ENCODE measurements at places on chromosomes 16 and 17.
A peak's percentile ranks its signal among the peaks of the same experiment; 100 is the strongest.

GRCh38 chr16:9821331-9821730, 360.9 kb downstream of the GRIN2A start:
- no peak for DNase-seq

DNA sequence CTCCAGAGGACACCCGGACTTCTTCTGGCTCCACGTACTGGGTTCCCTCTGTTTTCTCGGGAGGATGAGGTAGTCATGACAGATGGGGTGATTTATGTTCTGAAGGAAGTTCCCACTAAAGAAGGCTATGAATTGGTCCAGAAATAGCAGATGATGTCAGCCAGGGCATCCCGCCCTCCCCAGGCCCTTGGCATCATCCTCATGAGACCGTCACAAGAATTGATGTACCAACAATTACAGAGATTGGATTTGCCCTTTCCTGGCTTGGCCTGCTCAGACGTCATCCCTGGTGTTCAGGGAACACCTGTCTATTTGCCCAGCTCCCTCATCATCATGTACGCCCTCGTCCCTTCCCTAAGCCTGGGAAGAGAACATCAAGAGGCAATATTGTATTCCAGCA, 102.8 kb upstream of the CCL1 start:
- DNase-seq, result no peak

GRCh38 chr16:3030222-3031212, 6.2 kb downstream of the BICDL2 start:
- DNase-seq, result no peak

- no peak for DNase-seq
Observed at GRCh38 chr17:7018331-7018964, 4.4 kb upstream of the BCL6B start.

DNA sequence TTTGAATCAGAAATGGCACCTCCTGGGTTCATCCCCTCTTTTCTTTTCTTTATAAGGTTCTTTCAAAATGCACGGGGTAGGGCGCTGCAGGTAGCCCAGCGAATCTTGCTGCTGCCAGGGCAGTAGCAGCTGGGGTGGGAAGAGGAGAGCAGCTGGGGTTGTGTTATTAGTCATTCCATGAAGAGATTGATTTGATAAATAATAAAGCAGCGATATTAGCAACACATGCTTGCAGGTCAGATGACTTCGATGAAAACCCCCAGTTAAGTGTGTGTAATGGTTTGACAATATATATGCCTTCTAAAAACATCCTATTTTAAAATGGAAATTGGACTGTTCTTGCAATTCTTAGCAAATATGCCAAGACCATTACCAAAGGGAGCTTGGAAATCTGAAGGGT, 200.7 kb downstream of the CCDC182 start:
- DNase-seq, result no peak

DNA sequence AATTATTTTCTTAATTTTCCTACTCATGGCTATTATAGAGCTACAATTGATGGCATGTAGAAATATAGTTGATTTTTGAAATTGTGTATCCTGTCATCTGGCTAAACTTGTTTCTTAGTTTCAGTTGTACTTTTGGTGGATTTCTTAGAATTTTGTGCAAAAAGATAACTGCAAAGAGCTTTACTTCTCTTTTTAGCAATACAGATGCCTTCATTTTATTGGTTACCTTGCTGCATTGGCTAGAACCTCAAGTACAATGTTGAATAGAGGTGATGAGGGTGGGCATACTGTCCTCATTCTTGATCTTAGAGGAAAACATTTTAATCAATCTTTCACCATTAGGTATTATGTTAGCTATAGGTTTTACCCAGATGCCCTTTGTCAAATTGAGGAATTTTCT, 67.9 kb downstream of the METRNL start:
- DNase-seq, result no peak

DNA sequence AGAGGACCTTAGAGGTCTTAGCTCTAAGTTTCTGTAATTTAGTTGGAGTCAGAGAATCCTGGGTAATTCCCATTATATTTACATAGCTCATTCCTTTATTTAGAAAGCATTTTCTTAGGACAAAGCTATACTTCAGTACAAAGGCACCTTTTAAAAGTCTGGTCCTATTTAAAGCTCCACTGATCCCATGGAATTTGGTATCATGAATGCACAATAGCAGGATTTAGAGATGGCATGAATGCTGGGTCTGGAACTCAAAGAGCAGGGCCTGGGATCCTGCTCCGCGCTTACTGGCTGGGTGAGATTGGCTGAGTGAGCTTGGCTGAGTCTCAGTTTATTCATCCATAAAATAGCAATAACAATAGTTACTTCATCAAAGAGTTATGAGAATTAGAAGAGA, 4.8 kb downstream of the KRT23 start:
- no peak for DNase-seq

DNA sequence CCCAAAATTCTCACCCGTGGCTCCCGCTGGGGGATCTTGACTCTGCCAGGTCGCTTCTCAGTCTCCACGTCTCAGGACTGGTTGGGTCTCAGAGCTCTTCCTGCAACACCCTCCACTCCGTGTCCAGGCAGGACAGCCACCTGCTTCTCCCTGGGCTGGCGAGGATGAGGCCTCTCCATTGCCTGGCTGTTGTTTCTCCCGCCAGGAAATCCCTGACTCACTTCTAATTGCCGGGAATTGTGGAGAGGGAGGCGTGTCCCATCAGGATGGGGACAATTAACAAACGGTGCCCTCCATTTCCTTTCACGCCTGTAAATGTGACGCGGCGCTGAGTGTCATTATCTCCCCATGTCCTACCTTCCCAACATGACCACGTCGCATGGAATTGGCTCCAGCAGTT, 204.5 kb downstream of the RBFOX3 start:
- DNase-seq, result no peak

- DNase-seq, result no peak
Observed at GRCh38 chr17:3980381-3981014, 16.3 kb upstream of the ATP2A3 start.

GRCh38 chr16:19872935-19873334, 11.7 kb downstream of the GPRC5B start:
- DNase-seq, result no peak

DNA sequence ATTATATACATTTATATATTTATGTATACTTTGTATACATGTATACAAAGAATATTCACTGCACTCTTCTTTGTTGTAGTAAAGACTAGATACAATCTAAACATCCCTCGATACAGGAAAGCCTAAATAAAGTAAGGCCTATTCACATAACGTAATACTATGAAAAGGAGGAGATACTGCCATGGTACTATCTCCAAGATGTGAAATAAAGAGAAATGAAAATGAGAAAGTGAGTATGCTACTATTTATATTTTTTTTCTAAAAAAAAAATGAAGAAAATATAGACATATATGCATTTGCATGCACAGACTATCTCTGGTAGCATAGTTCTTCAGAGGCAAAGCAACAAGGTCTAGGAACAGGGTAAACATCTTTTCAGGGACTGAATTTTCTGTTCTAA, 19.4 kb downstream of the CFDP1 start:
- DNase-seq, result no peak

DNA sequence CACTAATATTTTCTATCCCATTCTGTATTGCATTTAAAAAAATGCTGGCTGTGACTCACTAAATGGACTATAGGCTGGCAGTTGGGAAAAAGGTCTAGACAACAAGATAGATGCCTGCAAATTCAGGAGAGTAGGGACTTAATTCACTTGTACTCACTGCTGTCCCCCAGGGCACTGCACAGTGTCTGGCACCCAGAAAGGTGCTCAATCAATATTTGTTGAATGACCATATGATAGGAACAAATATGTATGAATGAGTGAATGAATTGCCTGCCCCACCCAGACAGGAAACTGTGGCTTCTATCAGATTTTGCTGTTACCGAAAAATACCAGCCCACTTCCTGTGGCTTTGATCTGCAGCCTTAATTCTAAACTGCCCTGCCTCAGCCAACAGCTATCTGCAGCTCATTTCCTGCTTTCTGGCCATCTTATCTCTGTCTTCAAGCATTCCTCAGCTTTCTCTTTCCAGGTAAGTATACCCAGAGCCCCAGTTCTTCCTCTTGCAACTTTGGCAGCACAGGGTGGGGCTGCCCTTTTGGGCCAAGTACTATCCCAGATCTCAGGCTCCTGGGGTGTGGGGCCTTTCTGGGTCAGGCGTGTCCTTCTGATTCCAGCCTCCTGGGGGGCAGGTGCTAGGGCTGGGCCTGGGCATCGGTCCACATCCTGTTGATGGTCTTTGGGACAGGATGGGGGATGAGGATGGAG, 15.3 kb upstream of the TNS4 start:
- no peak for DNase-seq

GRCh38 chr17:9788601-9789000, 2.8 kb downstream of the DHRS7C start:
- no peak for DNase-seq

DNA sequence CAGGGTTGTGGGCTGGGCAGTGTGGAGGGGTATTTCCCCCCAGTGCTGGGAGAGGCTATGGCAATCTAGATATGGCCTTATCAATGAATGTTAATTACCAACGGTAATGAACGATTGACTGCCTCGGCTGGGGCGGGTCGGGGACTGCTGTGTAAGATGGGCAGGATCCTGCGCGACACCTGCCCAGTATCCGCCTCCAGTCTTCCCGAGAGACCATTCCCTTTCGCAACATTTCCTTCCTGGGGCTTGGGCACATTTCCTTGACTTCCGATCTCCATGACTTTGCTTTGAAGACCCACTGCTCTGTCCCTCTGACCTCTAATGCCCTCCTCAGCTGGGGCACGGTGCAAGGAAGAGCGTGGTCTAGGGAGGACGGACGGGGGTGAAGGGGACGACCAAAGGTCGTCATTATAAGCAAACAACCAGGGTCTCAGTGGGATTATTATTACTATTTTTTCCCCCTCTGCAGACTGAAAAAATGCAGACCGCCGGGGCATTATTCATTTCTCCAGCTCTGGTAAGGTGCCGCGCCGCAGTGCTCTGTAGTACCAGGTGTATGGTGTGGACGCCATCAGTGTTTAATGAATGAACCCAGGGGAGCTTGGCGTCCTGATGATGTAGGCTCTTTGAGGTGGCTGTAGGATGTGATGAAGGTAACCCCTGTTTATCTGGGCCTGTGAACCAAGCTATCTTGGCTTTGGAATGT, 506 bp downstream of the ATP5MC1 start:
- DNase-seq, result no peak

GRCh38 chr16:86245351-86245750, 265.0 kb upstream of the FOXF1 start:
- DNase-seq, result no peak

DNA sequence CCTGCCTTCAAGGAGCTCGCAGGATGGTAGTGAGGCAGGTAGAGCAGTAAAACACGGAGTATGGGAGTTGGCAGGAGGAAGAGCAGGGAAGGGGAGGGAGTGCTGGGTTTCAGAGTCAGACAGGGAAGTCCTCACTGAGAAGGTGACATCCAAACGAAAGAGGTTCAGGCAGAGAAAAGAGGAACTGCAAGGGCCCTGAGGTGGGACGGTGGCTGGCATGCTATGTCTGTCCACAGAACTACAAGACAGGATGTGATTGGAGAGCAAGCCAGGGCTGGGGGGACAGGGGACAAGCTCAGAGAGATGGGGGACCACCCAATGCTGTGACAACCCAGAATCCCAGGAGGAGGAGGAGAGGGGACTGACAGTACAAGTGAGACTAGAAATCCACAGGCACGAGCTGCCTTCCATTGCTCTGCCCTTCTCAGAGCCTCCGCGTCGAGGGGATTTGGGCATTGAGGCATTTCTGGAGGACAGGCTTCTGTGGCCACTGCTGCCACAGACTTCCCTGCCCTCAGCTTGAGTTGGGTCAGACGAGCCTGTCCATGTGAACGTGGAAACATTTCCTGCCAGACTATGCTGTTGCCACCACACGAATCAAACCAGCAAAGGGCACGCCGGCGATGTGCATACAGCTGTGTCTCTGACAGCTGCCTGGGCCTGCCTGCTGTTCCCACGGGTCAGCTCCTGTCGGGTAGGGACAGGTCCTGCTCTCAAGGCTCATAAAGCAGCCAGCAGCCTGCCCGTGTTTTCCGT, 100.1 kb downstream of the RAB11FIP4 start:
- no peak for DNase-seq

- DNase-seq, result peak; percentile 76
Observed at GRCh38 chr17:82866590-82867191, 26.9 kb upstream of the ZNF750 start.

GRCh38 chr17:38628441-38628840, 22.7 kb upstream of the SRCIN1 start:
- no peak for DNase-seq

DNA sequence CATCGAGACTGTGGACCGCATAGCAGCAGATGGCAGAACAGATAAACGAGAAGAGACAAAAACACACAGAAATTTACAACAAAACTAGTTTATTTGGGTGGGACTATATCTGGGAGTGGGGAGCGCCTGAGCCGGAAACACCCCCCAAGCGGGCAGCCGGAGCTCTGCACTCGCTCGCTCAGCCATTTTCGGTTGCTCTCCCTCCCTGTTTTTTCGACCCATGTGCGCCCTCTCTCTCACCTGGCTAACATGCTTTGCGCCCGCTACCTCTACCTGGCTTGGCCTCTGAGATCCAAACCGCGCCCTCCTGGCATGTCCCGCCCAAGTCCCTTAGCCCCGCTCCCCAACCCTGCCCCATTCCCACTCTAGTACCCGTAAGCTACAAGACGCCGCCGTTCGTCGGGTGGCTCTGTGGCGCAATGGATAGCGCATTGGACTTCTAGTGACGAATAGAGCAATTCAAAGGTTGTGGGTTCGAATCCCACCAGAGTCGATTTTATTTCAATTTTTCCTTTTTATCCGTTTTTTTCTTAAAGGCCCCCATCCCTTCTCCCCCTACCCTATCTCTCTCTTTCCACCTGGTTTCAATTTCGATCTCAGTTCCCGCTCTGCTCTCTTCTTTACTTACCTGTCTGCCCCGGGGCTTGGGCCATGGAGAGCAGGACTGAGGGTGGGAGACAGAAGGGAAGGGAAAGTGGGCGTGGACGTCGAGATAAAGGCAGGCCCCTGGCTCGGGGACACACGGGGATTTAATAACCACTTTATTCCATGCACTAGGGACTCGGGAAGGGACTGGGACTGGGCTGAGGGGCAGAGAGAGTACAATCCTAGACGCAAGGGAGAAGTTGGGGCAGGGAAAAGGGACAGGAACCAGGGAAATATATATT, 2.4 kb upstream of the ALOXE3 start:
- no peak for DNase-seq

GRCh38 chr17:65408050-65408449, 153.4 kb downstream of the AXIN2 start:
- DNase-seq, result no peak

DNA sequence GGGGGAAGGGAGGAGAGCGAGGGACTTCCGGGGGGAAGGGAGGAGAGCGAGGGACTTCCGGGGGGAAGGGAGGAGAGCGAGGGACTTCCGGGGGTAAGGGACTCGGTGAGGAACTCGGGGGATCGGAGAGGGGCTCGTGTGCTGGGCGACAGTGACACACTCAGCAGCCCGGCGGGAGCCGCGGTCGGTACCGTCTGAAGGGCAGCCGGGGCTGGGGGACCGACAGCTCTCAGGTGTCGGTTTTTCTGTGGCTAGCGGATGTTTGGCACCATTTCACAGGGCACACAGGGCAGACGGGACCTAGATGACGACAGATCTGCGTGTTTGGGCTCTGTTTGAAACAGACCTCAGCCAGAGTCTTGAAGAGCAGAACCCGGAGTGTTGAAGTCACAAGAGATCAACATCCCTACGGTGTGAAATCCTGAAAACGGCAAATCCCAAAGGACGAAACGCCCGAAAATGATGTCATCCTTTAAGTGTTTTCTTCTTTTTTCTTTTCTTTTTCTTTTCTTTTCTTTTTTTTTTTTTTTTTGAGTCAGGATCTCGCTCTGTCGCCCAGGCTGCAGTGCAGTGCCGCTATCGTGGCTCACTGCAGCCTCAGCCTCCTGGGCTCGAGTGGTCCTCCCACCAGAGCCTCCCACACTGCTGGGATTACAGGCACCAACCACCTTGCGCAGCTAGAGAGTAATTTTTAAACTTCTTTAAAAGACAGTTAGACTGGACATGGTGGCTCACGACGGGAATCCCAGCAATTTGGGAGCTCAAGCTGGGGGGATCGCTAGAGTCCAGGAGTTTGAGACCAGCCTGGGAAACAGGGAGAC, 23.9 kb downstream of the ZNF778 start:
- DNase-seq, result peak; percentile 32
